GOT3 (cell line): ENCODE measurements at places on chromosomes 2 and 18.

DNA sequence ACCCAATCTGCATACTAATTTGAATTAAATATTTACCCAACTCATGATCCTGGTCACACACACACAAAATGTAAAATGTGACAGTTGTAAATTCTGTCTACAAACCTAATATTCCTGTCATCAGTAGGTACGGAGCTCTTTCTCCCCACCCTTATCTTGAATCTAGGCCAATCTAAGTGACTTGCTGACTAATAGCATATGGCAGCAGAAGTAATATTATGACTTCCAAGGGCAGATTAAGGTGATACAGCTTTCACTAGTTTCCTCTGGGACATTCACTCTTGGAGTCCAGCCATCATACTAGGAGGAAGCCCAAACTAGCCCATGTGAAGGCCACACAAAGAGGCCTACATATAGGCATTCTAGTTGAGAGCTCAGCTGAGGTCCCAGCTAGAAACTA is 89.4 kb downstream of the TMEM131 start:
- DNase-seq, result no peak

GRCh38 chr18:41501848-41502247 is 453.2 kb upstream of the PIK3C3 start:
- DNase-seq, result no peak

- no peak for DNase-seq
These were observed 102.1 kb downstream of the PRPF40A start for GRCh38 chr2:152615177-152615576.

DNA sequence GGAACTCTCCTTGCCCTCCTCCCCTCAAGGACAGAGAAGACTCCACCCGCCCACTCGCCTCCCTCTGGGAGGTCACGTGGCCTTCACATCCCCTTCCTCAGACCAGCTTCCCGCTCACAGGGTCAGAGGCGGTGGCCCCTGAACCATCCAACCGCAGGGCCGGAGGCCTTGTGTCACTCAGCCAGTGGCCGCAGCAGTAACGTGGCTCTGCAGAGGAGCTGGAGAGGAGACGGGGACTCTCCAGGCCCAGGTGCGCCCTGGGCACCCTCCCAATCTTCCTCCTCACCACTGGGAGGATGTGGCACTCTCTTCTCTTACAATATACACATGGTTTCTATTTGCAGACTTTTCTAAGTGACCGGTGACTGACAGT is 161.7 kb downstream of the TWIST2 start:
- no peak for DNase-seq

GRCh38 chr2:84532291-84532690 is 16.0 kb downstream of the DNAH6 start:
- no peak for DNase-seq

GRCh38 chr2:19890104-19890503 is 11.7 kb downstream of the TTC32 start:
- no peak for DNase-seq

GRCh38 chr2:207640160-207640559 is 15.0 kb upstream of the METTL21A start:
- no peak for DNase-seq

DNA sequence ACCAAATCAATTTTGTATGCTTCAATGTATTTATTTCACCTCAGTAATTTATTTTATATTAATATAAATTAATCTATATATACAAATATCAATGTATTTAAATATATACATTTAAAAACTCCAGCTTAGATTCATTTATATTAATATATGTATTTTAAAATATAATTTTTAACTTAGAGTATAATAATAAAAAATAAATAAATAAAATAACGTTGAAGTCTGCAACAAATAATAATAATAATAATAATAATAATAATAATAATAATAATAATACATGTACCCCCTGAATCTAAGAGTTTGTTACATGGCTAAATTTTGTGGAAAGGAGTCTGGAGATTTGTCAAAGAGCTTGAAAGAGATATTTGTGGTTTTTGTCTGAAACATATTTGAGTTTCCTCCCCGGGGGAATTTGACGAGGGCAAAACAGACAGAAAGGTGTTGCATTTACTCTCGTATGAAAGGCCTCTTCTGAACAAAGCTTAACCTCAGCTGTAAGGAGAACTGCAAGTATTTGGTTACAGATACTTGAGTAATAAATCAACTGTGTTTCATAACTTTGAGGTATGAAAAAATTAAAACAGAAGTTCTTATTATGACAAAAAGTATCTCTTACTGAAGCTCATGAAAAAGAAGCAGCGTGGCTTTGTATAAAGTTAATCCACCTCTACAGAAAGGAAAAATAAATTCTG is 93.4 kb downstream of the CDH19 start:
- DNase-seq, result no peak

GRCh38 chr2:102780467-102780866 is 18.6 kb downstream of the TMEM182 start:
- DNase-seq, result no peak

- no peak for DNase-seq
These were observed 155.4 kb downstream of the MAP2 start for GRCh38 chr2:209579230-209579749.
